Left ventricle myocardium superior (tissue), 1 donor: ENCODE measurements at places on chromosomes 6 and 20.

GRCh38 chr6:150880336-150880735 is 14.8 kb downstream of the MTHFD1L start:
- DNase-seq = no peak

DNA sequence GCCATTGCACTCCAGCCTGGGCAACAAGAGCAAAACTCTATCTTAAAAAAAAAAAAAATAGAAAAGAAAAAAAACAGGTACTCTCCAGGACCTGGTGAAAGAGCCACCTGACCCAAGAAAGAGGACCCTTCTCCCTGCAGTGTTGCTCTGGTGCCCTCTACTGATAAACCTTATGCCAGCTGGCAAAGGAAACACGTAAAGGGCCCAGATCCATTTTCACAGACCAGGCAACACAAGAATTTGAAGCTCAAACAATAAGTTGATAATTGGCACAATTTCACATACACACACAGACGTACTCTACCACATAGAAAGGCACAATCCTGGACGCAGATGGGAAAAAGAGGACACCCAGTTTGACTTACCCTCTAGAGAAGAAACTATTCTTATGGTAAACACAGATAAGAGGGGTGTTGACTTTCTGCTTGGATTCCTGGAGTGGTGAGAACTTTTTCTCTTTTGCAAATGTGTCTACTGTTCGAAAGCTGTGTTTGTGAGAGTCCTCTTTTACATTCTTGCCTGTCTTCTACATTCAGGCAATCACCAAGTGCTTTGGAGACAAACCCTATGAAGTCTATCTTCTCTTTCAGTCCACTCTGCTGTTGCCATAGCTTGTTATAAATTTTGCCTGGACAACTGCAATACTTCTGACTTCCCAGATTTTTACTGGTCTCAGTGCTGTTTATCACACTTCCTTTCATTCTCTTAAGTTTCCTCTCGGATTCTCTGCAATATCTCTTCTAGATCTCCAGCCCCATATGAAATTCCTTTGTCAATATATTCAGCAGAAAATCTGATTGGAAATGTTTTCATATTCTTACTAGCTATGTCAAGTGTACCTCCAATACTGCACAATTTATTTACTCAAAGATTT is 6.4 kb upstream of the SNRPB start:
- no peak for DNase-seq

- DNase-seq = no peak
Measured at GRCh38 chr6:156953127-156953478, 175.9 kb downstream of the ARID1B start.

- DNase-seq = no peak
Measured at GRCh38 chr6:140879946-140880345, 1252.8 kb upstream of the GJE1 start.

GRCh38 chr6:120681204-120681603 is 653.1 kb downstream of the TBC1D32 start:
- no peak for DNase-seq

GRCh38 chr6:7390226-7390878 is 744 bp downstream of the RIOK1 start:
- no peak for DNase-seq

GRCh38 chr20:44324343-44324742 is 12.5 kb upstream of the R3HDML start:
- no peak for DNase-seq

DNA sequence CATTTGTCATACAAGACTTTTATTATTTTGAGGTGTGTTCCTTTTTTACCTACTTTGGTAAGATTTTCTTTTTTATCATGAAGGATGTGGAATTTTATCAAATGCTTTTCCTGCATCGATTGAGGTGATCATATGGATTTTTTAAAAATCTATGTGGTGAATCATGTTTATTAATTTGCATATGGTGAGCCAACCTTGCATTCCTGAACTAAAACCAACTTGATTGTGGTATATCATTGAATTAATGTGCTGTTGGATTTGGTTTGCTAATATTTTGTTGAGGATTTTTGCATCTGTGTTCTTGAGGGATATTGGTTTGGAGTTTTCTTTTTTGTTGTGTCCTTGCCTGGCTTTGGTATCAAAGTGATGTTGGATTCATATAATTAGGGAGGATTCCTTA is 848.1 kb upstream of the EYS start:
- no peak for DNase-seq
